ENCODE measurements at places on chromosomes 4 and X. TPM values are rescaled to one million over a fixed set of nuclear protein-coding genes. Genes with fewer than 3 reads are reported as not detected.
A peak's percentile ranks its signal among the peaks of the same experiment; 100 is the strongest.

GRCh38 chr4:1177274-1178141, 5.1 kb upstream of the SPON2 start:
- no peak for DNase-seq

GRCh38 chrX:31506928-31507327, 435.1 kb upstream of the FTHL17 start:
- no peak for DNase-seq

- no peak for DNase-seq
Measured at GRCh38 chr4:70859066-70859465, 19.4 kb upstream of the GRSF1 start.

The RHOXF2 gene
- not detected for total RNA-seq

The PCDH11X gene
- total RNA-seq = 0.06 TPM

- no peak for DNase-seq
Measured at GRCh38 chr4:27836523-27836922, 975.9 kb downstream of the STIM2 start.

GRCh38 chr4:178577933-178578332, 1135.7 kb upstream of the AGA start:
- no peak for DNase-seq

- DNase-seq = no peak
Measured at GRCh38 chrX:151476604-151477303, 79.7 kb downstream of the VMA21 start.

DNA sequence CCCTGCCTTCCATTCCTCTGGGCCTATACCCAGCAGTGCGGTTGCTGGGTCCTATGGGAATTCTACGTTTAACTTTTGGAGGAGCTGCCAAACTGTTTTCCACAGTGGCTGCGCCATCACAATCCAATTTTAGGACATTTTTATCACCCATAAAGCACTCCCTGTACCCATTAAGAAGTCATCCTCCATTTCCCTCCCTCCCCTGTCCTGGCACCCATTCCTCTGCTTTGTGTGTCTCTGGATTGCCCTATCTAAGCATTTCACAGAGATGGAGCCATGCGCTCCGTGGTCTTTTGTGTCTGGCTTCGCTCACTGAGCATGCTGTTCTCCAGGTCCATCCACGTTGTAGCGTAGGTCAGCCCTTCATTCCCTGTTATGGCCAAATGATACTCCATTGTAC, 1.7 kb upstream of the OPN1LW start:
- DNase-seq = no peak

DNA sequence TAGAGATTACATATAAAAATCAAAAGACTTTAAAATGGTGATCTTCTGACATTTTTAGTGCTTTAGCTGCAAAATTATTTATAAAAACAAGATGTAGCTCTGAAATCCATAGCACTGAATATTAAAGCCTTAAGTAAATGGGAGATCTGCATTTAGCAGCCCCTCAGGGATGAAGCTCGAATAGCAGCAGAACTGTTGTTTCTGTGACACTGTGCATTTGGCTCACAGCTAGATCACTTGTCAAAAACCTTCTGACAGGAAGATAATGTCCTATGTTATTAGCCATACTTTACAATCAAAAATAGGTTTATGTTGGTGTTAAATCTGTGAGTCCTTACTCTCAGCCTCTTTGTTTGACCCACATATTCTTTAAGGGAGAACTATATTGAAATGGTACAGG, 14.1 kb upstream of the PYURF start:
- no peak for DNase-seq

- DNase-seq = no peak
Measured at GRCh38 chr4:120709991-120710390, 212.5 kb downstream of the PRDM5 start.

DNA sequence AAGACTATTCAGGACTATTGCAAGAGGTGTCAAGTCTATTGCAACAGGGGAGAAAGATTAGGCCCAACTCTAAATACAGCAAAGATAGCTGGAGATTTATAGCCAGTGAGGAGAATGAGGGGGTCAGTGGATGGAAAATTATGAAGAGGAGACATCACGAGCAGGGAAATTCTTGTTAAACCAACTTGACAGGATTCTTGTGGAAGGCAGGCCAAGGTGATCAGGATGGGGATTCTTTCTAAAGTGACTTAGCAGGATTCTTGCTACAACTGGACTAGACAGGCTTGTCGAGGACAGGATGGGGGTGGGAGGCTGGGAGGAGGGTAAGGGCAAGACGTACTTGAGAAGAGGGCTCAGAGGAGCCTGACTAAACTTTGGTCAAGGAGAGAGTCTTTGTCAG, 89.0 kb downstream of the PHEX start:
- no peak for DNase-seq

The SPARCL1 gene
- total RNA-seq = 539 TPM

GRCh38 chr4:1198098-1198844, 25.9 kb upstream of the SPON2 start:
- peak; percentile 8 for DNase-seq

The NPY5R gene
- total RNA-seq = 0.23 TPM

DNA sequence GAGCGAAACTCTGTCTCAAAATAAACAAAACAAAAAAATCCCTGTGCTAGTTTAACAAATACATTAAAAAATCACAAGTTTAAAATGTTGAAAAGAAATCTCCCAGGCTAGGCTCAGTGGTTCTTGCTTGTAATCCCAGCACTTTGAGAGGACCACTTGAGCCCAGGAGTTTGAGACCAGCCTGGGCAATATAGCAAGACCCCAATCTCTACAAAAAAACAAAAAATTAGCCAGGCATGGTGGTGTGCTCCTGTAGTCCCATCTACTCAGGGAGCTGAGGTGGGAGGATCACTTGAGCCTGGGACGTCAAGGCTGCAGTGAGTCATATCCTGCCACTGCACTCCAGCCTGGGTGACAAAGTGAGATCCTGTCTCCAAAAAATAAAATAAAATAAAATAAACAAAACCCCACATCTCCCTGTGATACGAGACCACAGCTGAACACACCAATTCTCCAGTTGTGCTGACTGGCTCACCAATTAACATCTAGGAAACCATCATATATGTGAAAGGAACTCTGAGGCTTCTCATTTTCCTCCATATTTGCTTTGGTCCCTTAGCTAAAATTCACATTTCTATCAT, 7.3 kb downstream of the RPS4X start:
- no peak for DNase-seq

DNA sequence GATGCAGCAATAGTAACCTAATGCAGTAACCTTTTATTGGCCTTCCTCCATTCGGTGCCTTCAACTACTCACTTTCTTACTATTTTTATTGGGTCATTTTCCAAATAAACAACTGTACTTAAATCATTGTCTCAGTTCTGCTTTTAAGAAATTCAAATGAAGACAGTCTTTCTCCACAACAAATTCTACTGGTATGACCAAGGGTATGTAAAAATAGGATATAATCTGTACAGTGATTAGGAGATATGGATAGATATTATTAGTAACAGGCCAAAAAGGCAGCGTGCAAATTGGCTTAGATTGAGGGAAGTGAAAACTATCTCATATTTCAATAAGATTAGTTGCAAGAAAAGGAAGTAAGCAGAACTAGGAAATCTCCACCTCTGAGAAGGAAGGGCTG, 177.4 kb upstream of the PPP1R2C start:
- no peak for DNase-seq

The TMPRSS11B gene
- not detected for total RNA-seq

GRCh38 chr4:73988061-73988460, at the start of gene PPBP:
PPBP (minus strand) TSS chr4:73988190; CDS start chr4:73988103, 87 bp downstream.
- DNase-seq = no peak

GRCh38 chr4:145487631-145488030, 6.0 kb downstream of the SMAD1 start:
- DNase-seq = no peak

The NAP1L2 gene
- 4.4 TPM for total RNA-seq

The ART3 gene
- 1.6 TPM for total RNA-seq

The ZCCHC12 gene
- 0.20 TPM for total RNA-seq

The NALF2 gene
- 1.8 TPM for total RNA-seq

All from mucosa of gallbladder (tissue), 1 donor.